ENCODE measurements at places on chromosomes 12 and 14.

DNA sequence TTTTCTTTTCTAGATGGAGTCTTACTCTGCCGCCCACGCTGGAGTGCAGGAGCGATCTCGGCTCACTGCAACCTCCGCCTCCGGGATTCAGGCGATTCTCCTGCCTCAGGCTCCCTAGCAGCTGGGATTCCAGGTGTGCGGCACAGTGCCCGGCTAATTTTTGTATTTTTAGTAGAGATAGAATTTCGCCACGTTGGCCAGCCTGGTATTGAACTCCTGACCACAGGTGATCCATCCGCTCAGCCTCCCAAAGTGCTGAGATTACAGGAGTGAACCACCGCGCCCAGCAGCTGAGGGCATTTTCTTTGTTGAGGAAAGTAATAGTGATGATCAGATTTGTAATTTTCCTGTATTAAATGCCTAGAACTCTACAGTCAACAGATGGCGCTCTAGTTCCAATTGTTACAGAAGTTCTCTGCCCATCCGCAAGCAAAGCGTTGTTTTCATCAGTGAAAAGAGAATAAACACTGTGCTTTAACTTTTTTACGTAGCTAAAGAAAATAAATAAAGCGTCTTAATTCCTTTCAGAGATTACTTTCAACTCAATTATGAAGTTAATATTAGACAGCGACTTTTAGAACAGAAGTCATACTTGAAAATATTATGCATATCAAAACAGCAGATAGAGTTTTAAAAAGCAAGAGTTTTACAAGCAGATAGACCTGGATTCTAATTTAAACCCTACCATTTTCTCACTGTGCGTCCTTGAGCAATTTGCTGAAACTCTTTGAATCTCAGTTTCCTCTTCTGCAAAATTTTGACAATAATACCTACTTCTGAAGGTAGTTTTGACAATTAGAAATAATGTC, 335.1 kb downstream of the DUSP6 start:
- peak; percentile 84 for DNase-seq

DNA sequence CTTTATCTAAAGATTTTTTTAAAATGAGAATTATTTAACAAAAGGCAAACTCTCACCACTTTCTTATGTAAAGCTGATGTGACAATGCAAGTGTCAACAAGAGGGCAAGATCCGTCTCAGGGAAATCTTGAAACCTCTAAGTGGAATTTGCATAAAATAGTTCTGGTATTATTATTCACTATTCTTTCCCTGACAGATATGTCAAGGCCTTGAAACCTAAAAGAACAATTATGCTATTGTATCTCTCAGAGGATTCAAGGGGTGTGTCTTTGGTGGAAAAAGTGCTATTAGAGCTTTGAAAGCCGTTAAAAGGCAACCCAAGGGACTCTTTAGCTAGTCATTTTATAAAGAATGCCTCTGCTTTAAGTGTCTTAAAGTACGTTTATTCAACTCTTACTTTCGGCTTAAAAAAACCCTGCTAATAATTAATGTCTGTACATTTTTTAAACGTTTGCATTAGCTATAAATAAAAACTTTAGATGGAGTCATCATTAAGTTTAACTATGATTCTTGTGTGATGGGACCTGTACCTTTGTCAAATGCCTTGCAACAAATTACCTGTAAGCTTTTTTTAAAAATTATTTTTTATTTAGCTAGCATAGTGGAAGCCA, 585.5 kb downstream of the VRK1 start:
- DNase-seq: no peak

DNA sequence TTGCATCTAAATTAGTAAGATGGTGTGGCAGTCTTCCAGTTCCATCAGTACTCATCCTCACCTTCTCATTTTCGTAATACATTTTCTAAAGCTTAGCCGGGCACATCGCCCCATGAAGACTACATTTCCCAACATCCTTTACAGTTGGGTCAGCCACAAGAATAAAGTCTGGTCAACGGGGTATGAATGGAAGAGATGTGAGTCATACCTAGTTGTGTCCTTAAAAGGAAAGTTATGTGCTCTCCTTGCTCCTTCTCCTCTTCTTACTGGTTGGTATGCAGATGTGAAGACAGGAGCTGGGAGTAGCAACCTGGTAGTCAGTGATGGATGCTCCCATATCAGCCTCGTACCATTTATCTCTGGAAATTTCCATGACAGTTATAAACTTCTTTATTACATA, 35.9 kb upstream of the EGLN3 start:
- no peak for DNase-seq

DNA sequence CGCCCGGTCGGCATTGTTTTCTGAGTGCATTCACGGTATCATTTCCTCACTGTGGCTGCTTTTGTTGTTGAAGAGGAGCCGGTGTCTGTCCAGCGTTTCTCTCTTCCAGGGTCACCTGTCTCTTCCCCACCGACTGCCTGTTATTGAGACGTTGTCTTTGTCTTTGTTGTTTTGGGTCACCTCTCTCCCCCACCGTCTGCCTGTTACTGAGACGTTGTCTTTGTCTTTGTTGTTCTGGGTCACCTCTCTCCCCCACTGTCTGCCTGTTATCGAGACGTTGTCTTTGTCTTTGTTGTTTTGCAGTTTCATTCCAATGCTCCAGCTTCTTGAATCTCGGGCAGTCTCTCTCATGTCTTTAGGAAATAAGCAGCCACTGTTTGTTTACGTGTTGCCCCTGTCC, 69.9 kb downstream of the DDX51 start:
- DNase-seq: no peak

GRCh38 chr12:11834104-11834812, 184.8 kb downstream of the ETV6 start:
- no peak for DNase-seq
